Inflammatory macrophage (primary cell): ENCODE measurements at places on chromosomes 4 and X.
A peak's percentile ranks its signal among the peaks of the same experiment; 100 is the strongest.

- DNase-seq = no peak
These were observed at the start of gene PHOX2B for GRCh38 chr4:41748571-41749475. TSS of gene PHOX2B (minus strand) at chr4:41748725. CDS start at chr4:41748610, 115 bp downstream.

DNA sequence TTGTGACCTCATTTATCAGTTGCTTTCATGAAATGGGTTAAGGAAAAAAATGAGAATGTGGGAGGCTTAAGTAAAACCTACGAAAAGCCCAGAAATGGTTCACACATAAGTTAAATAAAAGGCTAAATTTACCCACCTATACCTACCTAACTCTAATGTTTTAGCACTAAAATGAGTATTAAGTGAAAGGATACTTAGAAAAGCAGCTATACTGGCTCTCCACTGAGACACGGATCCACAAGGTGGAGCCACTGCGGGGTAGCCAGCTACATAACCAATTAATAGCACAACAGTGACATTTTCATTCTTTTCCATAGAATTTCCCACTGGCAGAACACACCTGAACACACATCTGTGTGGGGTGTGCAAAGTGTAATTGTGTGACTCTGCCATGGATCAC is 101.9 kb downstream of the MAML3 start:
- peak; percentile 65 for DNase-seq

GRCh38 chr4:69754926-69755580 is 5.4 kb downstream of the SULT1B1 start:
- DNase-seq = no peak

DNA sequence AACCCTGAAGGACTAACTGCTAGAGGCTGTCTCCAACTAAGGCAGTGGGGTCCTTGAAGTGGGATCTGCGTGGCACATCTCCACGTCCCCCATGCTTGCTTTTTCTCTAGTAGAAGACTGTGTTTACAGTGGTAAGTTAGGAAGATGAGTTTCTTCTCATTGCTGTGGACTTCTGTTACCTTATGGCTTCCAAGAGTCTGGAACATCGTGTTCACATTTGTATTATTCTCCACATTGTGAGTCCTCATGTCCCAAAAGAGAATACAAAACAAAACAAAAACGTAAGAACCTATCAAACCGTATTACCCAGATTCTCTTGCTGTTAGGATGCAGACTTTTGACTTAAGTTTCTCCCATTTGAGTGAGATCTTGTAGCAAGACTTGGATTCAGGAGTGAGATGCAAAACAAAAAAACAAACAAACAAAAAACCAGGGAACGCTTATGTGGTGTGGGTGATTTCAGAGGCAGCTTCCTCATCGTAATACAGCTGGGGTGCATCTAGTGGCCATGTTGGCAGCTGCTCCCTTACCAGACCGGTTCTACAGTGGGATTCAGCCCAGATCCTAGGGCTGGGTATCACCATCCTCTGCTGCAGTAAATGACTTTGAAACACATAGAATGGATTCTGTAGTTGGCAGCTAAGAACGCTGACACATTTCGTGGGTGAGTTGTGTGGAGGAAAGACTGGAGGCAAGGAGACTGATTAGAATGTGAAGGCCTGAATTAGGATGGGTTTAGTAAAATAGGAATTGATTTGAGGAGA is 41.3 kb downstream of the TMEM131L start:
- no peak for DNase-seq

- DNase-seq = no peak
These were observed 17.7 kb upstream of the SLC25A43 start for GRCh38 chrX:119381349-119381944.

DNA sequence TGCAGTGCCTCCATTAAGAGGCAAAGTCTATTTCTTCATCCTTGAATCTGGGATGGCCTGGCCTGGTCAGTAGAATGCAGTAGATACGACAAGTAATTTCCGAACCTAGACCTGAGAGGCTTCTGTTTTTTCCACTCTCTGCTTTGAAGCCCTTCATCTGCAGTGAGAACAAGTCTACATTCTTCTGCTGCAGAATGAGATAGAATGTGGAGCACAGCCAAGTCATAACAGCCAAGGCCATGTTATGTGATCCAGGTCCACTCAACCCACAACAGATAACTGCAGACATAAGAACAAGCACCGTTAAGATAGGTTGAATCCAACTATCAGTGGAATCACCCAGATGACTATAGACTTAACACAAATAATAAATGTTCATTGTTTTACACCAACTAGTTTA is 1297.7 kb downstream of the C4orf33 start:
- DNase-seq = no peak

- DNase-seq = no peak
These were observed 235.9 kb upstream of the PCDH18 start for GRCh38 chr4:137768196-137768595.

- no peak for DNase-seq
These were observed 101.4 kb upstream of the FAT1 start for GRCh38 chr4:186825069-186825468.

DNA sequence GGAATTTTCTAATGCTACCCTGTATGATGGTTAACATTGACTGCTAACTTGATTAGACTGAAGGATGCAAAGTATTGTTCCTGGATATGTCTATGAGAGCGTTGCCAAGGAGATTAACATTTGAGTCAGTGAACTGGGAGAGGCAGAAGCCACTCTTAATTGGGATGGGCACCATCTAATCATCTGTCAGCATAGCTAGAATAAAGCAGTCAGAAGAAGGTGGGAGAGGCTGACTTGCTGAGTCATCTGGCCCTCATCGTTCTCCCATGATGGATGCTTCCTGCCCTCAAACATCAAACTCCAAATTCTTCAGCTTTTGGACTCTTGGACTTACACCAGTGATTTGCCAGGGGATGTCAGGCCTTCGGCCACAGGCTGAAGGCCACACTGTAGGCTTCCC is 878.5 kb downstream of the PCDH7 start:
- no peak for DNase-seq

GRCh38 chr4:118964891-118965411 is 76.3 kb downstream of the SYNPO2 start:
- no peak for DNase-seq

DNA sequence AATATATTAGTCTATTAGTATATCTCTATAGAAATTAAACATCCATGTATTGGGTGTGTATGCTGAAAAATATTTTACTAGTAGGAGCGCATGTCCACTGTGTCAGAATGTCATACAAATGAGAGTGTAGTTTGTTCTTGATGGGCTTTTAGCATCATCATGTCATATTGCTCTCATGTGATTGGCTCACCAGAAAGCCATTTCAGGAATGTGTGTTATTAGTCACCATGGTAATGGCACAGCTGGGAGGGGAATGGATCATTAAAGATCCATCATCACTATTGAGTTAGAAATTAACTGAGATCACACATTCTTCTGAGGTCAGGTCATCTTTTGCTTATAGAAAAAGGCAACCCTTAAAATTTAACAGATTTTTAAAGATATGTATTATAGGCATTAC is 77.3 kb downstream of the PHEX start:
- no peak for DNase-seq

GRCh38 chrX:42117318-42117717 is 194.0 kb upstream of the CASK start:
- DNase-seq = no peak

GRCh38 chr4:93263166-93263565 is 565.4 kb upstream of the ATOH1 start:
- no peak for DNase-seq

DNA sequence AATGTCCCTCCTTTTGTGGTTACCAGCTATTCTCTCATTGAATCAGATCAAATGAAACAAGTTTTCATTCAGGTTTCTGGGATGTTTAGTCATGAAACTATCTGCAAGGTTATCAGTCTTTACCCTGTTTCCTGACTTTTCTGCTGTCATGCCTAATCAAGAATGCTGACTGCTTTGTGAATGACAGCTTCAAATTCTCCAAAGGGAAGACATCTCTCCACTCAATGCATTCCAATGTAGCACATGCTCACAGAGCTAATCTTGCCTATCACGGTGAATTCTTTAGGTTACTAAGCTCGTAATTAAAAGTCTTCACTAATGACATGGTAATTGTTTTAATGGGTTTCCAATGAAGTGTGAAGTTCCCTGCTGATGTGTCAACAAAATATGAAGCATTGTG is 1068.5 kb downstream of the PCDH7 start:
- DNase-seq = no peak

DNA sequence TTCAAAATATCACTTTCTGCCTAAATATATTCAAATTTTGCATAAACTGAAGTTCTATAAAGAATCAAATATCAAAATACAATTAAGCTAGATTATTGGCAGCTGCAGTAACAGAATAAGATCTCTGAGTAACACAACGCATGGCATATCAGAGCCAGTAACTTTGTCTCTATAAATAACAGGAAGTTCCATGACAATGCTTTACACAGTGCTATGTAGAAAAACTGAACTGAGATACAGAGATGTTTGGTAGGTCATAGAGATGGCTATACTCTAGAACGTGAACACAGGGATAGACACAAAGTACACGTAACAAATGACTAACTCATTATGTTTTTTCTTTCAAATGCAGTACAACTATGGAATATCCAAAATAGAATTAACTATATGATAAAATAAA is 18.2 kb downstream of the UBE2D3 start:
- peak; percentile 11 for DNase-seq

- DNase-seq = no peak
These were observed 46.5 kb upstream of the FAT4 start for GRCh38 chr4:125268068-125268755.

GRCh38 chrX:29841750-29842149 is 373.6 kb upstream of the MAGEB2 start:
- DNase-seq = no peak

GRCh38 chr4:156773648-156774357 is 197.8 kb downstream of the PDGFC start:
- DNase-seq = no peak

DNA sequence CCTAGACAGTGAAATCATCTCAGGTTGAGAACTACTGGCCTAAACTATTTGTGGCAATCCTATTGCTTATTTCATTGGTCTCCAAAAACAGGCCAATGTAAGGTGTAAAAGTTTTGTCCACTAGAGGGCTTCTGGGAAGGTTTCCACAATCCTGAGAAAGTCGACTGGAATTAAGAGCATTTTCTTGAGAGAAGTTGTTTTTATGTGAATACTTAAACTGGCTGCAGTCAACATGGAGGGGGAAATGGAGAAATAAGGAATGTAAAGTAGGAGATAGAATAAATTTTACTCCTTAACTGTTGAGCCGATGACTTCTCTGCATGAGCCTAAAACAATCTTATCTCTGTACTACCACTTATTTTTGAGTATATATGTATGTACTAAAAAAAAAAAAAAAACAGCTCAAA is 11.0 kb upstream of the EIF4E start:
- peak; percentile 62 for DNase-seq

DNA sequence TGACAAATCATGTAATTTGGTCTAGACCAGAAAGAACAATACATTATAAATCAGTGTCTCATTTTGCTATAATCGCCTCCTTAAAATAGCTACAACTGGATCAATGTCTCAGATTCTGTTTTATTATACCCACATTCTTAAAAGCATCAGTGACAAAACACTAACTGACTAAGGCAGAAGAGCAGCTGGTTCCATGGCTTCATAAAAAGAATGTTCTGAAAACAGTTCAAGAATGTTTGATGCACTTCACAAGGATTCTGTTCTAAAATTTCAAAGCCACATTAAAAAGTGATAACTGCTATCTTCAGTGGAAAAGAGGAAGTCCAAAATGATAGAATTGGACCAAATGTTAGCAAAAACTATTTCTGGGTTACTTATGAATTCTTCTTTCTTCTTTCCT is 69.8 kb downstream of the COL25A1 start:
- no peak for DNase-seq
